D721Med (cell line): ENCODE measurements at places on chromosomes 6 and 20.

GRCh38 chr20:46406986-46407670 lies 713 bp upstream of the ELMO2 start:
- no peak for DNase-seq

- no peak for DNase-seq
These were observed 1.5 kb downstream of the PBX2 start for GRCh38 chr6:32188381-32189068.

DNA sequence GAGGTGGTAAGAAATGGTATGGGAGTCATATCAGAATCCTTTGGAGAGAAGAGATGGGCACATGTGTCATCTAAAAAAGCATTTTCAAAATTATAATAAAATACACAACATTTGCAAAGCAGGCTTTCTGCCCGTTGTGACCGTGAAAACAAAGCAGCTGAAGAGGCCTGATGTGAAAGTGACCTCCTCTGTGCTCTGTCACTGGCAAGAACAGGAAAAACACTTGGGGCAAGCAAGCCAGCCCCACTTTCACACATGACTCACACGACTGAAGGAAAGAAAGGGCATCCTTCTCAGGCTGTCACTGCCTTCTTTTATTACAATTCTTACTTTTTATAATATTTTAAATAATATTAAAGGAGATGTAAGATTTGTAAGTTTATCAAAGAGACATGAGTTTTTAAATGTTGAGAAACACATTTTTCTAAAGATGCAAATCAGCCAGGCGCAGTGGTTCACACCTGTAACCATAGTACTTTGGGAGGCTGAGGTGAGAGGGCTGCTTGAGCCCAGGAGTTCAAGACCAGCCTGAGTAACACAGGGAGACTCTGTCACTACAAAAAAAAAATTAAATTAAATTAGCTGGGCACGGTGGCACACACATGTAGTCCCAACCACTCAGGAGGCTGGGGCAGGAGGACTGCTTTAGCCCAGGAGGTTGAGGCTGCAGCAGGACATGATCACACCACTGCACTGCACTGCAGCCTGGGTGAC lies 143.7 kb downstream of the BTBD9 start:
- DNase-seq, result no peak

GRCh38 chr6:90072501-90072900 lies 178.2 kb downstream of the GJA10 start:
- no peak for DNase-seq

DNA sequence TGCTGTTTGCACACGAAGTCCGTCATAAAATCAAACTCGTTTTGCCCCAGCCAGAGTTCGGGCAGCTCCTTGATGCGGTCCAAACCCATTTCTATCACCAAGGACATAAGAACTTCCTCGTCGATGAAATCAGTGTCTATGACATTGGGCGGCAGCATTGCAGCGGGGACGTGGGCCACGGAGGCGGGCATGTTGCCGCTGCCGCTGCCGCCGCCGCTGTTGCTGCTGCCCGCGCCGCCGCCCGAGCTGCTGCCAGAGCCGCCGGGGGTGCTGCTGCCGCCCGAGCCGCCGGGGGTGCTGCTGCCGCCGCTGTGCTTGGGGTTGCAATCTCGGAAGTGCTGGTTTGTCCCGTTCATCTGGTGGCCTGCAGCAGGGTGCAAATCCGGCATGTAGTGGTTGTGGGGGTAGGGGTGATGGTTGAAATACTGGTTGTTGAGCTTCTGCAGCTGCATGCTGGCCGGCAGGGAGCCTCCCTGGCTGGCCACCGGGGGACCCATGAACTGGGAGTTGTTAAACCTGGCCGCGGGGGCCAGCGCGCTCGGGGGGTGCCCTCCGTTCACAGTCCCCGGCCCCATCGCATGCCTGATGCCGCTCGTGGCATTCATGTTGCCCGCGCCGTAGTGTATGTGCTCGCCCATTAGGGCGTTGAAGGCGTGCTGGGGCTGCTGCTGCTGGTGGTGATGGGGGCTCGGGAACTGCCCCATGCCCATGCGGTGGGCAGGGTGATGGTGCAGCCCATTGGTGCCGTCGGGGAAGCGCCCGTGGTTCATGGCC lies 1.1 kb downstream of the CITED2 start:
- no peak for DNase-seq

GRCh38 chr6:156804402-156804801 lies 27.2 kb downstream of the ARID1B start:
- no peak for DNase-seq

- no peak for DNase-seq
These were observed 16.4 kb downstream of the GMDS start for GRCh38 chr6:2229039-2229438.

- DNase-seq, result no peak
These were observed 81.8 kb downstream of the MLIP start for GRCh38 chr6:54192993-54193392.

- DNase-seq, result no peak
These were observed 15.6 kb upstream of the TRIM39 start for GRCh38 chr6:30311101-30311500.

DNA sequence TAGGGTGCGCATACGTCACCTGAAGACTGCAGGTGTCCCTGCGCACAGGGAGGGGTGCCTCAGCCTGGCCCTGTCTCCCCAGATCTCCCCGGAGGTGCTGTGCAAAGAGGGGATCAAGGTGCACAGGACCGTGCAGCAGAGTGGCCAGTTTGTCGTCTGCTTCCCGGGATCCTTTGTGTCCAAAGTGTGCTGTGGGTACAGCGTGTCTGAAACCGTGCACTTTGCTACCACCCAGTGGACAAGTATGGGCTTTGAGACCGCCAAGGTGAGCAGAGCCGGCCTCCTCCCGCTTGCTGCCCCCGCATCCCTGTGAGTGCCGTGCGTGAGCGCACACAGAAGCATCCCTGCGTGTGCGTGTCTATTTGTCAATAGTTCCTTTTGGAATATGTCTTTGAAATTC lies 150.7 kb downstream of the DTNBP1 start:
- no peak for DNase-seq

GRCh38 chr6:40723967-40724366 lies 136.8 kb upstream of the LRFN2 start:
- no peak for DNase-seq

GRCh38 chr20:1315804-1316203 lies 13.1 kb downstream of the SDCBP2 start:
- DNase-seq, result no peak

DNA sequence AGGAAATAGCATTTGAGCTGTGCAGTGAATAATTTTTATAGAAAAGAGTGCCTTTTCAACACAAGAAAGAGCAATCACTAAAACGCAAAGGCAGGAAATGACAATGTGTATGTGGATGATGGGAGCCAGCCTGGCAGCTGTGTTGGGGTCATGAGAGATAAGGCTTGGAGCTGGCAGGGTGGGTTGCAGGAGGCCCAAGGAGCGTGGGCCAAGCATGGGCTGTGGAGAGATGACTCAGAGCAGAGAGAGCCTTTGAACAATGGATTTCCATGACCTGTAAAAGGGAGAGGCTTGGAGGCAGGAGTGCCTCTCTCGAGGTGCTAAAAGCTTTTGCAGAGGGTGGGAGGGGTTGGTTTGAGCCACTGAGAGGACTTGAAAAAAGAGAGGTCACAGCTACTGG lies 6.6 kb upstream of the TBC1D7 start:
- no peak for DNase-seq

DNA sequence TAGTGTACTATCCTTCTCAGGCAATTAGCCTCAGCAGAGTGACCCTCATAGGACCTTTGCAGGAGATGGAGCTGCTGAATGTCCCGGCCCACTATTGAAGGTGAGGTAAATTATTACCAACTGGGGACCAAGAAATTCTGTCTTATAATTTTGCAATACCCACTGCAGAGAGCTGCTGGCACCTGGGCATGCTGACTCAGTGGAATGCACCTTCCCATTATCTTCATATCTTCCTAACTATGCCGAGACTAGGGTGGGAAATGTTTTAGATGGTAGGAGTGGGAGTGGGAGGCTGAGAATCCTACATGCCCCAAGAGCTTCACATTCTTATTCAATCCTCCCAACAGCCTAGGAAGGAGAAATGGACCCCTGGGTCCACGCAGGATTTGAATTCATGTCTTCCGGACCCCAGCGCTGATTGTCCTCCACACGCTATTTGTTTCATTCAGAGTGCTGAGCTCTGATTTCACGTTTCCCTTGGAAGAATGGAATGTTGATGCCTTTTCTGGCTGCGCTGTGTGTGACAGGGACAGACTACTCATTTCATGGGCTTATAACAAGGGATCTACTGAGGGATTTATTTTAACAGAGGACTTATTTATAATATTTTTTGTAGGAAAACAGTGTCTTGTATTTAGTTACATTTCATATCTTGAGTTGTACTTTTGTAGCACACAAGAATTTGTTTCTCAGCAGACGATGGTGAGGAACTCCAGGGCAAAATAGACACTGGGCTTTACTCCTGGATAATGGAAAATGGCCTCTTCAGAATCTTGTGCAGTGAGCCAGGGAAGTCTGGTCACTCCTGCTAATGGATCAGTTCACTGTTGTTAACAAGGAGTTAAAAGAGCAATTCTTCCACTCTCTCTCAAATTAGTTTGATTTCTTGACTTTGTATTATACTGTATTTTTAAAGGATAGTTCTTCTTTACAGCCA lies 66.4 kb downstream of the FYN start:
- no peak for DNase-seq

- no peak for DNase-seq
These were observed 105.0 kb upstream of the QKI start for GRCh38 chr6:163309491-163310026.

DNA sequence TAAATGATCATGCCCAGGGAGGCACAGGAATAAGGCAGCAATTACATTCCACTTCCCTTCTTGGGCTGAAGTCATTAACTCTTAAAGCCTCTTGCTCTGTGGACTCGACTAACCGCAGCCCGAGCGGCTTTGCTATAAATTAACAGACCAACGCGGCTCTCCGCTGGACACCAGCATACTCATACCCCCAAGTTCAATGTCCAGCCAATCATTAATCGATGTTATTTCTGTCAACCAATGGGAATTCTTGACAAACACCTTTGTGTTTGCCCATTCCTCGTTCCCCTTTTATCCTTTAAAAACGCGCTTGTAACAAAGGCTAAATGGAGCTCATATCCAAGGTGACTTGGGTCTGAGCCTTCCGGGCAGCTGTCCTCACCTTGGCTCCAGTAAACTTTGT lies 183.1 kb upstream of the RALGAPA2 start:
- no peak for DNase-seq

DNA sequence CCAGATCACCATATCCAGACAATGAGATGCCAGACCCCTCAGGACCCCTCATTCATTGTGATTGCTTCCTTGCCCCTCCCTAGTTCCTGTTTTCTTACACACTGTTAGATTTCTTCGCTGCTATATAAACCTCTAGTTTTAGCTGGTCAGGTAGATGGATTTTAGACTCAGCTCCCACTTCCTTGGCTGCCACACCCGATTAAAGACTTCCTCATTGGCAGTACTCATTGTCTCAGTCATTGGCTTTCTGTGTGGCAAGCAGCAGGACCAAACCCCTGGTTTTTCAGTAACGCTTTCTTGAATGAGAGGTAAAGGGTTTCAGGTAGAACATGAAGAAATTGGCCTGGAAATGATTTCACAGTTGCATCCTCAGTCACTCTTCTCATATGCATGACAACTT lies 47.9 kb downstream of the QRSL1 start:
- DNase-seq, result no peak

GRCh38 chr6:170463101-170463721 lies 89.9 kb downstream of the PSMB1 start:
- DNase-seq, result no peak

GRCh38 chr6:31170600-31170881 lies at the start of gene POU5F1:
Gene POU5F1 (minus strand): TSS chr6:31170682. CDS start chr6:31170620, 62 bp downstream.
- DNase-seq, result no peak

DNA sequence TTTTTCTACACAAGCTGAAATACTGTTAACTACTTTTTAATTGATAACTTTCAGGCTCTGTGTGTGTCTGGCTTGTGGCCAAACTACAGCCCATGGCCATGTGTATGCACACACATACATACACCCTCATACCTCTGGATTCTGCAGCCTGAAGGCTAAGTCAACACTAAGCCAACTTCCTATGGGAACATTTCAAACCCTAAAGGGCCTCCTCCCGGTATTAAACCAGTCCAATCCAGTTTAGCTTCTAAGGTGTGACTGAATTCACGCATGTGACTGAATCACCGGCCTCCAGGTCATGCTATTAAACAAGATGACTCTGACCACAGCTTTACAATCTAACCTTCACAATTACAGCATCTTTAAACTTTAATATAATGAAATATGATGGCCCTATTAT lies 20.7 kb upstream of the DST start:
- no peak for DNase-seq

DNA sequence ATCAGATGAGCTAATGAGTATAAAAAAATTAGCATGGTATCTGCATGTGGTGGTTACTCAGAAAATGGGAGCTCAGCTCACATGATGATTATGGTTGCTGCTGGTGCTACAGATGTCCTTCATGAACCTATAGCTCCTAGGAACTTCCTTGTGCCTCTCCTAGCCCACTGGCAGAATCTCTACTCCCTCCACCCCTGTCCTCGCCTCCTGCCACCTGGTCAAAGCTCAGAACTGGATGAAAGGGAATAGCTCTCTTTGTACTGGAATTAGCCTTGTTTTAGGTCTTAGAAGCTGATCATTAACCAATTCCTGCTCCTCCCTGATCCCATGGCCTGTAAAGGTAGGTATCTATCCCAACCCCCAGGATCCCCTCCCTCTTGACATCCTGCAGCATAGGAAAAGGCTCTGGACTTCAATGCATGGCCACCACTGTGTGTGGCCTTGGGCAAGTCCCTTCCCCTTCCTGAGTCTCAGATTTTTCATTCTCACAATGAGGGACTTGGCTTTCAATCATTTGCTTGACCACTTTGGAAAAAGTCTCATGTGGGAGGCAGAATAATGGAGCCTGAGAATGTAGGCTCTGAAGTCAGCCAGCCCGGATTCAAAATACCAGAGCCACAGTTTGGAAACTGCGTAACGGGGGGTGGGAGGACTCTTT lies 43.9 kb downstream of the SLC13A3 start:
- no peak for DNase-seq

- DNase-seq, result no peak
These were observed 663 bp downstream of the LST1 start for GRCh38 chr6:31586599-31587281.

DNA sequence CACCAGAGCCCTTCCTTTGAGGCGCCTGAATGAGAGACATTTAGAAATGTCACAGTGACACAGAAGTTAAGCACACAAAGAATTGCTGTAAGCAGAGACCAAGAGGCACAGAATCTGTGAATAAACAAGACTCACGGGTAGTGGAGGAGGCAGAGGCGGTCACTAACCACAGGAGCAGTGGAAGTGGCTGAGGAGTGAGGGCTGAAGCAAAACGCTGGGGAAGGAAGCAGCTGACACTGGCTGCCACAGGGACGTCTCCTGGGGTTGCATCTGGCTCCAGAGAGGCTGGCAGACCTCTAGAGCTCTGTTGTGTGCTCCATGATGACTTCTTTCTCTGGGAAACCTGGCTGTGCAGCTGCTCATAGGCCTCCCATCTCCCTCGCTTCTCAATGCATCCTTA lies 65.0 kb upstream of the SLC2A12 start:
- DNase-seq, result no peak

GRCh38 chr20:5870568-5870981 lies 79.8 kb downstream of the TRMT6 start:
- no peak for DNase-seq

DNA sequence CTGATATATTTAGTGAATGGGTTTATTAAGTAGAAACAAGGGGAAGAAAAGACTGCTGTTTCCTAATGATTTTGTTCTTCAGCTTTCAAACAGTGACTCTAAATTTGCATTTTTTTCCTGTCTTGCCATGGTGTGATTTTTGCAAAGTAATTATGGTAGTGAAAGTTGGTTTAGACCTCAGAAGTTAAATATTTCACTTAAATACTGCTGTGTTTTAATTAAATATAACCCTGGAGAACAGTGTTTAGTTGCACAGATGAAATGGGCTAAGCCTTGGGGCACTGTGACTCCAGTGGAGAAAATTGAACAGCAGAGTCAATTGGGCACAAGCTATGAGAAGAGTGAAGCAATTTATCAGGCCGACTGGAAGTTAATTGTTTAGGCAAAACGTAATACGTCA lies 111.1 kb upstream of the MCHR2 start:
- DNase-seq, result no peak
